ENCODE measurements at places on chromosomes 4 and X.

DNA sequence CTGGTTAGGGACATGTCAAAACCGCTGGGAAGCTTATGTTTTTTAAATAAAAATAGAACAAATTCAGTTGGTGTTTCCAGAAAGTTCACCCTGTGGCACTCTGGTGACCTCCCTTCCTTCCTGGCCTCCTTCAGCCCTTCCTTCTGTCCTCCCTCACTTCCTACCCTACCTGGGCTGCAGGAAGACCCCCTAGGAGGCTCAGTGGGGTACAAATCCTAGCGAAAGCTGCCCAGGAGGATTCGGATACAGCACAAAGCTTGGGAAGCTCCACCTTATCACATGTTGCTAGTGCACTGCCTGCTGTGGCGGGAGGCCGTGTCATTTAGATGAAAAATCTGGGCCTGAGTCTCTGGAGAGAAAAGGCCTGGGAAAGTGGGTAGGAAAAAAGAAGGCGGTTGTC, 60.5 kb downstream of the FHDC1 start:
- no peak for DNase-seq

DNA sequence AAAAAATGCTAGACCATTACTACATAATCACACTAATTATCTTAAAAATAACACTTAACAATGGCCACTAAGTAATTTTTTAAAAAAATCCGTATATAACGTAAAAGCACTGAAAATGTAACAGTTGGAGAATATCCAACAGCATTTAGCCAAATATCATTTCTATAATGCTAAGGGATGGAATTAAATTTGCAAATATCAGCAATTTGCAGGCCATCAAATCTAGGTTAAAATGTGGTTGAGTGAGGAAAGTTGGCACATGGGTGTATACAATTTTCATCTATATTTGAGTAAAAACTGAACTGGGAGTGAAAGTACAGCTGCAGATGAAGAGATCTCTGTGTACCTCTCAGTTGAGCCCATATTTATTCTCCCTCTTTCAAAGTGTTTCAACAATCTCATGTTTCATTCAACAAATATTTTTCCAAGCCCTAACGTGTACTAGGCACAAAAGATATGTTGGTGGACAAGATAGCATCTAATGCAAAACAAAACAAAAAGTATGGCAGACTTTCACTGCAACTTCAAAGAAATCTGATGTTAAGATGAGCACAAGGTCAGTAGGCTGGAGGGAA, 63.0 kb downstream of the MBNL3 start:
- no peak for DNase-seq

- DNase-seq: no peak
Observed at GRCh38 chrX:120517936-120518335, 42.8 kb downstream of the CUL4B start.

DNA sequence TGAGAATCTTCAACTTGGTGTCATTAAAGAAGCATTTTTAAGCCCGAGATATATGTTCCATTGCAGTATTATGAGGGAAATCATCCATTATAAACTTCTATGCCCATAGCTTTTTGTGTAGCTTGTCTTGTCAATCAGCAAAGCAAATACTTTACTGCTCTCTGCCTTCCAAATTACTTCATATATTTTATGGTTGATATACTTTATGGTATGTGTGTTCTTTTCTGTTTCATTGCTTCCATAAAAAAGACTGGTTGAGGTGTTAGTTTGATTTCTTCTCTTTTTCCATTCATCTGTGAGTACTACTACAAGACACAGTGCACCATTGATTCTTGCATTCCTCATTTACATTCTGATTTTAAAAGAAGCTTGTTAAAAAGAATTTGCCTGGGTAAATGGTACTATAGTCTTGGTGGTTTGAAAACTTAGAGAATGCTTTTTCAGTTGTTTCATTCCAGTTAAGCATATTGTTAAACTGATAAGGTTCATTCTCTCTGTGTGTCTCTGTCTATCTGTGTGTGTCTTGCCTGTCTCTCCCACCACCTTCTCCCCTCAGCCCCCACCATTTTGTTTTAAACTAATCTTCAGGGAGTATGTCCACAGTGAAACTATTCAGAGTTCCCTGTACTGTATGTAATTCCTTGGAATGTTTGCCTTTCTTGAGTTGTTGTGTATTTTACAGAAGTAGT, 27.1 kb downstream of the STAG2 start:
- DNase-seq: no peak

GRCh38 chr4:19455196-19455595, 796.5 kb upstream of the SLIT2 start:
- no peak for DNase-seq

GRCh38 chr4:48596336-48596735, 106.3 kb downstream of the ZAR1 start:
- DNase-seq: no peak

DNA sequence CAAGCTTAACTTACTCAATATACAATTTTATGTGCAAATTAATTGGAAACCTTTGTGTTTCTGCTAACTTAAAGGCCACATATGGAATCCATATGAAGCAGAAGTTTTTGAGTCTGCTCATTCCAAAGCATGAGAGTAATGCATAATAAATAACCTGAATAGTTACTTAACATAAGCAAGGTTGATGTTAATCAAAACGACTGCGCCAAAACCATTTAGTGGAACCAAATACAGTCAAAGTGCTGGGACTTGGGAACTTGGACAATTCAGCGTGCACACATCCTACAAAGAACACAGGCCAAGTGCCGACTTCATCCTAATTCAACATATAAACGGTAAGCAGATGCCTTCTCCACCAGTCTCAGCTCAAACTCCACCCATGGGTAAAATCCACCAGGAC, 17.0 kb downstream of the TSPAN5 start:
- DNase-seq: no peak

DNA sequence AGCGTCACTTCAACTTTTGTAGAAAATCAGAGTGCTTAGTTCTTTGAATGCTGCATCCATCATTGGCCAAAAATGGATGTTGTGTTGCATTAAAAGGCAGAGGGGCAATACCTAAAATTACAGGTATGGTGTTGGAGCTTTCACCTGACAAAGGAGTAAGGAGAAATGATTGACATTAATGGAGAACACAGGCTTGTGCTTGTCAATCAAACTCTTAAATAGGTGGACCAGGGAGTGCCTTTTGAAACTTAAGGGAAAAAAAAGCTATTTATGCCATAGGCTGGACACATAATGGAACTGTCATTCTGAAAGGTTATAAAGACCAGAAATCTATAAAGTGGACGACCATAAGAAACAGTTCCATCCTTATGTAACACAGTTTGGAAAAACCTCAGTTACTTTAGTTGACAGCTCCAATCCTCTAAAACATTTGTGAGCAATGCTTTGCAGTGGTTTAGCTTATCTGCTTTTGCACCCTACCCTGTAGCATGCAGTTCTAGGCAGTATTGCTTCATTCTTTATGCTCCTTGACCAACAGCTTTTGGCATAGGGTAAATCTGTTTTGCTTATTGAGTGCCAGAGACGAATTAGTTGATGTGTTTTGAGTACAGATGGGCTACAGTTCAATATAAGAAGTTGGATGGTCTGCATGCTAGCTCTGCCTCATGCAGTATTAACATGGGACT, 2.4 kb downstream of the HADH start:
- no peak for DNase-seq

DNA sequence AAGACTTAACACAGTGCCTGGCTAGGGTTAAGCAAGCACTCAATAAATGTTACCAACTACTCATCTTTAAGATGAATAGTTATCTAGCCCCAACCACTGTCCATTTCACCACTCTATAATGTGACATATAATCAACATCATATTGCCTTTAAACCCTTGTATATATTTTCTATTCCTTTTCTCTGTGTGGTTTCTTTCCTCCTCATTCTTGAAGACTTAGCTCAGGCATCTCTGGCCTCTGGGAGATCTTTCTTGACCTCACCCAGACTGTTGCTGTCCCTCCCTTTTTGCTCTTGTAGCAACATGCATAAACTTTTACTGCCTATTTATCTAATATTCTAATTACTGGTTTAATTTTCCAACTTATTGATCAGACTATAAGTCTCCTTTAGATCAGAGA, 249.9 kb upstream of the MAB21L2 start:
- no peak for DNase-seq

GRCh38 chr4:165308606-165309005, 18.9 kb upstream of the MSMO1 start:
- no peak for DNase-seq

- DNase-seq: no peak
Observed at GRCh38 chrX:103629318-103630170, 769 bp downstream of the TCEAL1 start.

DNA sequence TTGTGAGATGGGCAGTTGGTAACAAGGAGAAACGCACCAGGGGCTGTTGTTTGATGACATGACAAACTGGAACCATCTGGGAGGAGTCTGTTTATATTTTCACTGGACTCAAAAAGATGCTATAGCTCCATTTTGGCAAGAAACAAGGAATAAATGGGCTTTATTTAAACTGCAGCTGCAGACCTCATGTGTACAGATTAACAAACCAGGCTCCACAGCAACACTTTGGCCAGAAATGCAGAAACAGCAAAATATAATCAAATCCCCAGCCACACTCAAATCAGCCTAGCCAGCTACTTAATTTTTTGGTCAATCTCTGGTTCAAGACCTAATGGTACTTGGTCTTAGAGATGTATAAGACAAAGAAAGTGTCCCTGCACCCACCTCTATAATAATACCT, 52.7 kb downstream of the ASB9 start:
- DNase-seq: no peak

DNA sequence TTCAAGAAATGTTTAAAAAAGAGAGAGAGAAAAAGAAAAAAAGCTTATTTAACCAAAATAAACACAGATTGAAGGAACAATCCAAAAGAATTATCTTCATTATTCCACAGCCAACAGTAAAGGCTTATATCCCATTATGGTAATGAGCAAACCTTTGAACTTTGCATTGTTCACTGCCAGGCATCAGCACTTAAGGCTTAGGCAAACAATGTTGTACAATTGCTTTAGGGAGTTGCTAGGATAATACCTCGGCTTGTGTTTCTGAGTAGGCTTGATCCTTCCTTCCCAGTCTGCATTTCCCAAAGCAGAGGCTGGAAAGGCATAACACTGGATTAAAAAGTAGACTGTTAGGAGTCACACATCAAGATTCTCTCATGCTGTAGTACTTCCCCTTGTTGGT, 352.7 kb upstream of the IGFBP7 start:
- no peak for DNase-seq

- no peak for DNase-seq
Observed at GRCh38 chr4:184097241-184097605, 120.5 kb downstream of the ENPP6 start.

DNA sequence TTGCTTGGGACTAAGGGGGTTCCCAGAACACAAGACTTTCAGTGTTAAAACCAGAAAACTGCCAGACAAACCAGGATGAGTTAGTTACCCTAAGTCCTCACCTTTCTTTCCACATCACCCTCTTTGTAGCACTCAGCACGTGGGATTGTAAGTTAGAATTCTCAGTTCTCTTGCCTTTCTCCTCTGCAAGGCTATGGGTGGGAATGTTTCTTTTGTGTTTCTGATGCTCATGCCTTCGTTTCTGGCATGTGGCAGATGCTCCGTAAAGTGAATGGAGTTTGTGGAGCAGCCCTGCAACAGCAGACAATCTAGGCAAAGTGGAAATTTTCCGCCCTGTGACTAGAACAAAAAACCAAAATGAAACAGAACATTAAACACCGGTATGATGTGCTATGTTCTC, 64.7 kb upstream of the SPP1 start:
- no peak for DNase-seq

GRCh38 chr4:165678236-165678935, 194.7 kb upstream of the TLL1 start:
- no peak for DNase-seq

DNA sequence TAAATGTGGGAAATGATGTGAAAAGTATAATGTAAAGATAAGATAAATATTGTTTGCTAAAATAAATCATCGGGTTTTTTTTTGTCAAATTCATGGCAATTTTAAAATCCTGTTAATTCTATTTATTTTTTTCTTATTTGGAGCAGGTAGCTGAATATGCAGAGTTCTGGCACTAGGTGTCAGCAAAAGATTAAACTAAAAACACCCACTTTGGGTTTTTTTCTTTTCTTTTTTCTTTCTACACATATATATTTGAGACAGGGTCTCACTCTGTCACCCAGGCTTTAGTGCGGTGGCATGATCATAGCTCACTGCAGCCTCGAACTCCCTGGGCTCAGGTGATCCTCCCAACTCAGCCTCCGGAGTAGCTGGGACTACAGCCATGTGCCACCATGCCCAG, 6.9 kb upstream of the RAP2C start:
- DNase-seq: no peak

GRCh38 chr4:130393231-130393630, 1297.3 kb downstream of the C4orf33 start:
- no peak for DNase-seq

DNA sequence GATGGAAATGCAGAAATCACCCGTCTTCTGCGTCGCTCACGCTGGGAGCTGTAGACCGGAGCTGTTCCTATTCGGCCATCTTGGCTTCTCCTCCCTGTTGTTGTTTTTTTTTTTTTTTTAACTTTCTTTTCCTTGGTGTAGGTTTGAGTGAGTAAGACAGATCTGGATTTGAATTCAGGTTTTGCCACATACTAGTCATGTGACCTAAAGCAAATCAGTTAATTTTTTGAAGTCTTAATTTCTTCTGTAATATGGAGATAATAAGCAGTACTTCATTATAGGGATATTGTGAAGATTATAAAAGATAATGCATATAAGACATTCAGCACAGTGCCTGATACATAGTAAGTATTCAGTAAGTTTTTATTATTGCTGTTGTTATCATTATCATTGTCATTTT, 41.5 kb upstream of the BRS3 start:
- no peak for DNase-seq

GRCh38 chr4:89137695-89138094, 26.4 kb downstream of the TIGD2 start:
- DNase-seq: no peak

GRCh38 chrX:53682885-53683555, 3.5 kb downstream of the HUWE1 start:
- DNase-seq: no peak

GRCh38 chr4:147546349-147546748, 65.5 kb downstream of the EDNRA start:
- DNase-seq: no peak

DNA sequence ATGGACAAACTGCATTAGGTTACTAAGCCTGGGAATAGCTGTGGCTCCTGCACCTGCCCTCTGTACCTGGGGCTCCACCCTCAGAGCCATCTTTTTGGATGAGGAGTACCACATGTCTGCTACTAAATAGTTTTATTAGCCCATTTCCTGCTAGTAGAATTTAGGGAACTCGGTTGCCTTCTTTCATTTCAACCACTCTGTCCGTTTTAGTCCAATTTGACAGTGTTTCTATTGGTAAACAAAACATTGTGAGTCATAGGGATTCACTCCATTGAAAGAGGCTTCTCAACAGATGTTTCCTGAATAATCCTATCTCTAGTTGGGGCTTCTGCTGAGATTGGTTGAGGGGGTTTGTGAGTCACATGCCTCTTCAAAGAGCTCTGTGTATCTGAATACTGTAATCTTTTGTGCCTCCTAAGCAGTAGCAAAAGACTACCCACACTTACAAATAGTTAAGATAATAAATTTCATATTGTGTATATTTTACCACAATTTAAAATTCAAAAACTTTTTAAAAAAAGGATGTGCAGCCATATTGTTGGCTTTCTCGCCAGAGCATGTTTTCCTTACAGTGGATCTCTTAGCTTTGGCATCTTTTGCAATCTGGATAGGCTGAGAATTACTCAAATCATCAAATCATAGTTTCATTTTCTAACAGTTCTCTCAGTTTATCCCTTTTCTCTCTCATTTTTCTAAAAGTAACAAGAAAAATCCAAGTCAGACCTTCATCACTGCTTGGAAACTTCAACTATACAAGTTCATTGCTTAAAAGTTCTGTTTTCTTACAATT, 9.9 kb downstream of the FAM200B start:
- no peak for DNase-seq

- DNase-seq: no peak
Observed at GRCh38 chr4:39889226-39889625, 88.5 kb downstream of the PDS5A start.

Measured in SK-N-MC (cell line).